ENCODE measurements at places on chromosomes 6 and 20.
A peak's percentile ranks its signal among the peaks of the same experiment; 100 is the strongest.

GRCh38 chr20:33103556-33103955 lies 24.1 kb downstream of the BPIFB4 start:
- H3K27ac ChIP-seq: no peak overlapping the region
- no peak overlapping the region for H3K4me3 ChIP-seq
- no peaks in the 10 kb centered on the region for H3K27me3 ChIP-seq
- DNase-seq: no peak
- H3K36me3 ChIP-seq: no peaks in the 10 kb centered on the region

DNA sequence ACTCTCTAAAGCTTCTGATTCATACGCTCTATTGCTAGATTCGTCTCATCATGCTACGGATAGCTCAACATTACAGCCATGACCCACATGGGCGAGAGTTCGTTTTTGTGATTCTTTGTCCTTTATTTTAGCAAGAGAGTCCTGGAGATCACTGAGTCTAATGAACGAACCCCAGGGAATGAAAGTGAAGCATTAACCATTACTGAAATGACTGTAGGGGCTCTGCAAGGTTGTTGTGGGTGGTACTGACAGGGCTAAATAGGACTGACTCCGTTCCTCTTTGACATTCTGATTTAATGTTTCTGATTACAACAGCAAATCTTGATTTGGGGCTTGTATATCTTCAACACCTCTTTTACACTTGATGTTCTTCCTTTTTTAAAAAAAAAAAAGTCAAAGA lies 13.7 kb upstream of the RTF2 start:
- H3K36me3 ChIP-seq: peaks cover 3% of the 10 kb centered on the region
- DNase-seq: no peak
- H3K27ac ChIP-seq: peak overlapping the region; percentile 87
- peak overlapping the region; percentile 25 for H3K4me3 ChIP-seq
- H3K27me3 ChIP-seq: no peaks in the 10 kb centered on the region

DNA sequence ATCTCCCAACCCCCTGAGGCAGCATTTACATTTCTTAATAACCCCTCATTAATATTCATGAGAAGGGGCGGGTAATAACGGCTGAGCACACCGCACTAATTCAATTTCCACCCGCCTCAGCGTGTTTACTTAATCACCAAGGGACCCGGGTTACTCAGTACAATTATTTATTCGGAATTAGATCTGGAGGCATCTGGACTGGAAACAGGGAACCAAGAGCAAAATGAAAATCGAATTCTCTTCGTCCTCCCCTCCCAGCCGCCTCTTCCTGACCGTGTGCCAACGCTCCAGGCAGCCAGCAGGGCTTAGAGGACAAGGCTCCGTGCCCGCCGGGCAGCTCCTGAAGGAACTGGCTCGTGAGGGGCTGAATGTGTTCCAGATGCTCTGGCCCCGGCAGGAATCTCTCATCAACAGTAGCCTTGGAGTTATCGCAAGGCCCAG lies 23.5 kb upstream of the CTNNBL1 start:
- no peaks in the 10 kb centered on the region for H3K36me3 ChIP-seq
- peaks cover 54% of the 10 kb centered on the region for H3K27me3 ChIP-seq
- no peak overlapping the region for H3K4me3 ChIP-seq
- no peak overlapping the region for H3K27ac ChIP-seq

GRCh38 chr6:161246725-161247124 lies 27.1 kb downstream of the AGPAT4 start:
- no peaks in the 10 kb centered on the region for H3K27me3 ChIP-seq
- no peak for DNase-seq
- H3K27ac ChIP-seq: no peak overlapping the region
- no peaks in the 10 kb centered on the region for H3K36me3 ChIP-seq
- H3K4me1 ChIP-seq: peaks cover 10% of the 10 kb centered on the region

DNA sequence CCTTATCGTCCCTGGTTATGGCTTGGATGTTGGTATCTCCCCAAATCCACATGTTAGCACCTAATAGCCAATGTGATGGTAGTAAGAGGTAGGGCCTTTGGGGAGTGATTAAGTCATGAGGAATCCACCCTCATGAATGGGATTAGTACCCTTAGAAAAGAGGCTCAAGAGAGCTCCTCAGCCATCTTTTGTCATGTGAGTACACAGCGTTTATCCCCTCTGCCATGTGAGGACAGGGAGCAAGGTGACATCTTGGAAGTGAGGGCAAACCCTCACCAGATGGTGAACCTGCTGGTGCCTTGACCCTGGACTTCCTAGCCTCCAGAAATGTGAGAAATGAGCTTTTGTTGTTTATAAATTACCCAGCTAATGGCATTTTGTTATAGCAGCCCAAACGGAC lies 16.1 kb upstream of the SIRPB2 start:
- no peaks in the 10 kb centered on the region for H3K36me3 ChIP-seq
- peaks cover 6% of the 10 kb centered on the region for H3K4me1 ChIP-seq
- no peak for DNase-seq
- H3K27me3 ChIP-seq: peaks cover 17% of the 10 kb centered on the region
- no peak overlapping the region for H3K4me3 ChIP-seq

- H3K36me3 ChIP-seq: no peaks in the 10 kb centered on the region
- no peak overlapping the region for H3K27ac ChIP-seq
- H3K4me1 ChIP-seq: no peaks in the 10 kb centered on the region
- peaks cover 24% of the 10 kb centered on the region for H3K27me3 ChIP-seq
Measured at GRCh38 chr6:40999569-40999968, 39.5 kb downstream of the UNC5CL start.

DNA sequence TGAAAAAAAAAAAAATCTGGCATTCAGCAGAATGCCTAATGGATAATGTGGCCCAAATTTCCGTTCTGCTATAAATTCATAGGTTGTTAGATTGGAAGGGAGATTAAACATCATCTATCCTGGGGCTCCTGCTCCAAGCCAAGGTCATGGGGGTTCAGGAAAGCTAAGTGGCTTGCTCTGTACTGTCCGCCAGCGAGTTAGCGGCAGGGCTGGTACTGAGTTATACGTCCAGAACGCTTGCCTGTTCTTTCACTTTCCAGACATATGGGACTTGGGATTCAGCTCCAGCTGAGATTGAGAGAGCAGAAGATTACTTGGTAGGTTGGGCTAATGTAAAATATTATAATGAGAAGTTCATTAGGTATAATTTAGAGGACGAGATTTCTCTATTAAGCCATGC lies 858 bp downstream of the RWDD1 start:
- H3K36me3 ChIP-seq: peaks cover 32% of the 10 kb centered on the region
- no peaks in the 10 kb centered on the region for H3K27me3 ChIP-seq
- peak overlapping the region; percentile 97 for H3K27ac ChIP-seq
- peak overlapping the region; percentile 98 for H3K4me3 ChIP-seq
- peaks cover 55% of the 10 kb centered on the region for H3K4me1 ChIP-seq

- H3K27me3 ChIP-seq: no peaks in the 10 kb centered on the region
- H3K27ac ChIP-seq: no peak overlapping the region
- H3K4me1 ChIP-seq: peaks cover 6% of the 10 kb centered on the region
- no peak for DNase-seq
- H3K4me3 ChIP-seq: no peak overlapping the region
Measured at GRCh38 chr6:71334768-71335167, 46.2 kb downstream of the OGFRL1 start.

- H3K27me3 ChIP-seq: no peaks in the 10 kb centered on the region
- H3K36me3 ChIP-seq: peaks cover 9% of the 10 kb centered on the region
- H3K27ac ChIP-seq: no peak overlapping the region
- H3K4me3 ChIP-seq: no peak overlapping the region
- DNase-seq: no peak
Measured at GRCh38 chr6:89035252-89036101, 45.1 kb upstream of the PNRC1 start.

DNA sequence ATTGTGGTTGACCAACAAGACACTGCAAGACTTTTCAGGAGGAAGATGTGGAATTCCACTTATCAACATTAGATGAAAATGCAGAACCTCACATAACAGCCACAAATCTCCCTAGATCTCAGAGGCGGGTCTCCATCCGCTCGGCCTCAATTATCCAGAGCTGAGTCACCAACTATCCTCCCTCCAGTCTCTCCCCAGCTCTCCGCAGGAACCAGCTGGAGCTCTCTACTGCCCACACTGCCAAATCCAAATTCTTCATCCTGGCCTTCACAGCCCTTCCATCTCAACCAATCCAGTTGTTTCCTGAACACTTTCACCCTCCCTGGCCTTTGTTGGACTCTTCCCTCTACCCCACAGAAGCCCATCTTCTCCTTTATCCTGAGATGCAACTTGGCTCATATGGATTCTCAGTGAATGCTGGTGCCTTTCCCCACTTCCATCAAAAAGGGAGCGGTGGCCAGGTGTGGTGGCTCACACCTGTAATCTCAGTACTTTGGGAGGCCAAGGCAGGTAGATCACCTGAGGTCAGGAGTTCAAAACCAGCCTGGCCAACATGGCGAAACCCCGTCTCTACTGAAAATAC lies 3.5 kb upstream of the TGIF2 start:
- peaks cover 9% of the 10 kb centered on the region for H3K36me3 ChIP-seq
- no peak for DNase-seq
- peaks cover 22% of the 10 kb centered on the region for H3K4me1 ChIP-seq
- H3K4me3 ChIP-seq: no peak overlapping the region
- no peaks in the 10 kb centered on the region for H3K27me3 ChIP-seq

- H3K27ac ChIP-seq: no peak overlapping the region
- peaks cover 4% of the 10 kb centered on the region for H3K27me3 ChIP-seq
- H3K36me3 ChIP-seq: no peaks in the 10 kb centered on the region
- H3K4me1 ChIP-seq: no peaks in the 10 kb centered on the region
- no peak overlapping the region for H3K4me3 ChIP-seq
Measured at GRCh38 chr6:168194732-168195567, 115.9 kb upstream of the FRMD1 start.

DNA sequence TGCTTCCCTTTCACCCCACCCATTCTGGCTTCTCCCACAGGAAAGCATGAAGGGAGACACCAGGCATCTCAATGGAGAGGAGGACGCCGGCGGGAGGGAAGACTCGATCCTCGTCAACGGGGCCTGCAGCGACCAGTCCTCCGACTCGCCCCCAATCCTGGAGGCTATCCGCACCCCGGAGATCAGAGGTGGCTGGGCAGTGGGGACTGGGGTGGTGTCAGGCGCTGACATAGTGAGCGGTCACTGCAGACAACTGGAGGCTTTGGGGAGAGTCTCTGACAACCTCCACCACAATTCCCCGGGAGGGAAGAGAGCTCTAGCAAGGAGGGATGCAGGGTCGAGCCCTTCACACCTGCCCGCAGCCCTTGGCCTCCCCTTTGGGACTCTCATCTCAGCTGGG lies 18.1 kb downstream of the DNMT3B start:
- no peak overlapping the region for H3K4me3 ChIP-seq
- H3K27ac ChIP-seq: no peak overlapping the region
- H3K4me1 ChIP-seq: peaks cover 26% of the 10 kb centered on the region
- no peak for DNase-seq
